Uterus (tissue), 4 donors: ENCODE measurements at places on chromosomes 7 and 10. TPM values are rescaled to one million over a fixed set of nuclear protein-coding genes. Genes with fewer than 3 reads are reported as not detected.
A peak's percentile ranks its signal among the peaks of the same experiment; 100 is the strongest.

Gene TWIST1
- 20.8 TPM for total RNA-seq

Gene OPALIN
- total RNA-seq, result not detected

Gene FRAT1
- 6.9 TPM for total RNA-seq

DNA sequence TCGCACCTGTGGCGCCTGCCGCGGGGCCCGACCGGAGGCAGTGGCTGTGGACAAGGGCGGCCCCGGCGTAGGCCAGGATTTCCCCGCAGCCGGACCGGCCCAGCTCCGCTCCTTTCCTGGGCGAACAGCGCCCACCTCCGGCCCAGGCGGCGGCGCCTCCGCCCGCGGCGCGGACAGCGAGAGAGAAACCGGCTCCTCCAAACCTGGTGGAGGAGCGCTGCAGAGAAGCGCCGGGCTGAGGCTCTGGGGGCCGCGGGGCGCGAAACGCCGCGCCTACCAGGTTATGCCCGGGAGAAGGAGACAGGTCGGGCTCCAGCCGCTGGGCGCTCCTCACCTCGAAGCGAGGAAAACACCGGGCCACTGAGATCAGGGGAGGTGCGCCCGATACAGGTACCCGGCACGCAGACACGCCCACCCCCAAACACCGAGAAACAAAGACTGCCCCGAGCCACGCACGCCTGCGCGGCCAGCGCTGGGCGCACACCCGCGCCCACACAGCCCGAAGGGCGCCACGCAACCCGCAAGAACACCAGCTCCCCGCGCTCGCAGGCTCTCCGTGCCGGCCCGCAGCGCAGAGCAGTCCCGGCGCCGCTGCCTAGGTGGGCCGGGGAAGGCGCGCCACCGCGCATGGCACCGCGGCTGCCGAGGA is 3.3 kb downstream of the GRID1 start:
- no peak overlapping the region for H3K27ac ChIP-seq
- H3K27me3 ChIP-seq, result no peaks in the 10 kb centered on the region
- H3K4me1 ChIP-seq, result no peaks in the 10 kb centered on the region
- H3K36me3 ChIP-seq, result no peaks in the 10 kb centered on the region

DNA sequence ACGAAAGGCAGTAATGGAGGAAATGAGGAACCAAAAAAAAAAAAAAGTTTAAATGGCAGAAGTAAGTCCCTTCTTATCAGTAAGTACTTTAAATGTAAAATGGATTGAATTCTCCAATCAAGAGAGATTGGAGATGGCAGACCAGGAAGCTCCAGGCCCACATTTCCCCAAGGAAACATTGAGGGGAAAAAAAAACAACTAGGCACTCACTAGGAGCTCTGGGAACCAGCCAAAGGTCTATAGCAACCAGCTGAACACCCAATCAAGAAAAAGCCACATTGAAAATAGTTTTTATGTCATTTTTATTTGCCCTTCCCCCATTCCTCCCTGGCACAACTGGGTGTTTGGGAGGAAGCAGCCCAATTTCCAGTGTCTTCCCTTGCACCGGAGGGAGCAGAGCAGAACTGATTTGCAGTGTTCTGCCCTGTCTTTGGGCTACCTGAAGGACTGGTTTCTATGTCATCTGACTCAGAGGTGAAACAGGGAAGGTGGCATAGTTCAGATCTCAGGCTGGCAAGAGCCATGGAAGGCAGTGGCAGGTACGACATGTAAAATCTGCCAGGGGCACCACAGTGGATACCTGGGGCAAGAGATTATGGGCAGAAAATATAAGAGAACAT is 121.9 kb downstream of the SMURF1 start:
- H3K27me3 ChIP-seq, result no peaks in the 10 kb centered on the region
- H3K4me3 ChIP-seq, result no peak overlapping the region
- H3K27ac ChIP-seq, result peak overlapping the region; percentile 9
- no peaks in the 10 kb centered on the region for H3K4me1 ChIP-seq
- no peaks in the 10 kb centered on the region for H3K36me3 ChIP-seq

Gene MLXIPL
- total RNA-seq, result 1.9 TPM

DNA sequence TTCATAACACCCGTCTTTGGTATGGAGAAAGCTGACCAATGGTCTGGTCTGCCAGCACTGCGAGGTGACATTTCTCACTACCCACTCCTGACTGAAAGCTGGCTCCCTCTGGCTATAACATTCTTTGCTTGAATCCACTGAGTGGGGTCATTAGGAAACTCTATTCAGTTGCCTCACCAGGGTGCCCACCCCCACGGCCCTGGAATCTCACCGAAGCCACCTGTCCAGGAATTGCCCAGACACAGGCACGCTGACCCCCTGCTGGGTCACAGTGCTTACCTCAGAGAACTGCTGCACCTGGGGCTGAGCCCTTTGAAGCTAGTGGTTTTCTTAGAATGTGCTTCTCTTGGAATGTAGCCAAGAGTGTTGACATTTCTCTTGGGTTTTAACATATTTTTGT is 28.6 kb downstream of the HECW1 start:
- no peak for DNase-seq
- no peak overlapping the region for H3K4me3 ChIP-seq
- no peaks in the 10 kb centered on the region for H3K27me3 ChIP-seq
- H3K27ac ChIP-seq, result no peak overlapping the region
- H3K4me1 ChIP-seq, result no peaks in the 10 kb centered on the region
- H3K36me3 ChIP-seq, result no peaks in the 10 kb centered on the region

DNA sequence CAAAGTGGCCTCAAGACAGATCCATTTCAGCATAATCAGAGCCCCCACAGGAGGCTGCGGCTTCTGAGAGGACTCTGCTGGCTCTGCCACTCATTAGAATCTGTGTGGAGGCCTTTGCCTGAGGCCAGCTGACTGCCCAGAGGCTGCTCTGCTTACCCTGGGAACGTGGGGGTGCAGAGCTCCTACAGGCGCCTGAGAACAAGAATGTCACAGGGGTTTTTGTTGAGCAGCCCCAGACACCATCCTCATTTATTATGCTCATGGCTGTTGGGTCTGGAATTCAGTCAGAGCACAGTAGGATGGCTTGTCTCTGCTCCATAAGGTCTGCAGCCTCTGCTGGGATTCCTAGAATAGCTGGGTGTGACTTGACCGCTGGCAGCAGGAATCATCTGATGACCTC is 101.8 kb upstream of the GDF10 start:
- H3K27me3 ChIP-seq, result no peaks in the 10 kb centered on the region
- H3K36me3 ChIP-seq, result no peaks in the 10 kb centered on the region
- DNase-seq, result no peak
- no peaks in the 10 kb centered on the region for H3K4me1 ChIP-seq
- H3K4me3 ChIP-seq, result no peak overlapping the region

DNA sequence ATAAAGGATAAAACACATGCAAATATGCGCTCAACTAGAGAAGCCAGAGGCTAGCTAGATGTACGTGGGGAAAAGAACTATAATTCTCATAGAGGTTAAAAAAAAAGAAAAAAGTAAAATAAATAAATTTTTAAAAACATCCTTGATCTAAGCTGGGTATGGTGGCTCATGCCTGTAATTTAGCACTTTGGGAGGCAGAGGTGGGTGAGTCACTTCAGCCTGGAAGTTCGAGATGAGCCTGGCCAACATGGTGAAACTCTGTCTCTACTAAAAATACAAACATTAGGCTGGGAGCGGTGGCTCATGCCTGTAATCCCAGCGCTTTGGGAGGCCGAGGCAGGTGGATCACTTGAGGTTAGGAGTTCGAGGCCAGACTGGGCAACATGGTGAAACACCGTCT is 18.6 kb upstream of the HSPA12A start:
- no peak for DNase-seq
- no peak overlapping the region for H3K27ac ChIP-seq
- H3K4me3 ChIP-seq, result no peak overlapping the region

Gene GRM8
- total RNA-seq, result 3.9 TPM

Gene SPDYE1
- not detected for total RNA-seq

Gene ADCYAP1R1
- total RNA-seq, result 3.8 TPM

DNA sequence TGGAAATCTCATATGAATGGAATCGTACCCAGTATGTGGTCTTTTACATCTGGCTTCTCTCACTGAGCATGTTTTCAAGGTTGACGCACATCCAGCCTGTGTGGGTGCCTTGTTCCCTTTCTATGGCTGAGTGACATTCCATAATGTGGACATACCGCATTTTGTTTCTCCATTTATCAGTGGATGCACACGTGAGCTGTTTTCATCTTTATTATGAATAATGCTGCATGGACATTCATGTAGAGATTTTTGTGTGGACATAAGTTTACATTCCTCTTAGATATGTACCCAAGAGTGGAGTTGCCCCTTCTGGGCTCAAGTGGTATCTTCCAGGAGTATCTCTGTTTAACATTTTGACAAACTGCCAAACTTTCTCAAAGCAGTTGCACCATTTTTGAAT is 1.3 kb upstream of the SCART1 start:
- no peak for DNase-seq
- H3K27ac ChIP-seq, result no peak overlapping the region
- no peaks in the 10 kb centered on the region for H3K4me1 ChIP-seq
- H3K36me3 ChIP-seq, result no peaks in the 10 kb centered on the region

- H3K4me3 ChIP-seq, result no peak overlapping the region
- H3K4me1 ChIP-seq, result no peaks in the 10 kb centered on the region
- no peak for DNase-seq
- H3K27ac ChIP-seq, result no peak overlapping the region
These were observed 16.3 kb upstream of the DNAAF5 start for GRCh38 chr7:710161-710560.

GRCh38 chr7:150345012-150345411 is 3.6 kb upstream of the RARRES2 start:
- DNase-seq, result no peak
- no peaks in the 10 kb centered on the region for H3K36me3 ChIP-seq
- no peaks in the 10 kb centered on the region for H3K4me1 ChIP-seq
- H3K4me3 ChIP-seq, result no peak overlapping the region
- H3K27ac ChIP-seq, result no peak overlapping the region
- H3K27me3 ChIP-seq, result no peaks in the 10 kb centered on the region

DNA sequence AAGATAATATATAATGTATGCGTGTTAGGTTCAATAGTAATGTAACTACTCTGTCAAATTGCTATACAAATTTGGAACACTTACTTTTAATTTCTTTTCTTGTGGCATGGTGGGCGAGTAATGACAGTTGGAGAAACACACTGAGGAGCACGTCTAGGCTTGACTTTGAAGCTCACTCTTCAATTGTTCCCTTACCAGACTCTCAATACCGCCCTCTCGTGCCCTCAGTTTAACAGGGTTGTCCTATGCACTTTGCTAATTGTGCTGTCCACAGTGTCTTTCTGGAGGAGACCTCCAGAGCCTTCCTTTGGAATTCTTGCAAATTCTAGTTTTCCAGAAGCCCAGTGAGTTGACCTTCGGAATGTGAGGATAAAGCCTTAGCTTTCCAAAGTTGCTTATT is 107.2 kb upstream of the RELN start:
- no peak overlapping the region for H3K27ac ChIP-seq
- no peaks in the 10 kb centered on the region for H3K27me3 ChIP-seq
- no peaks in the 10 kb centered on the region for H3K36me3 ChIP-seq
- H3K4me1 ChIP-seq, result no peaks in the 10 kb centered on the region
- H3K4me3 ChIP-seq, result no peak overlapping the region

- H3K36me3 ChIP-seq, result no peaks in the 10 kb centered on the region
- no peaks in the 10 kb centered on the region for H3K27me3 ChIP-seq
- no peak overlapping the region for H3K4me3 ChIP-seq
- peak; percentile 66 for DNase-seq
These were observed 4.6 kb upstream of the ZNF22 start for GRCh38 chr10:44995914-44996669.

DNA sequence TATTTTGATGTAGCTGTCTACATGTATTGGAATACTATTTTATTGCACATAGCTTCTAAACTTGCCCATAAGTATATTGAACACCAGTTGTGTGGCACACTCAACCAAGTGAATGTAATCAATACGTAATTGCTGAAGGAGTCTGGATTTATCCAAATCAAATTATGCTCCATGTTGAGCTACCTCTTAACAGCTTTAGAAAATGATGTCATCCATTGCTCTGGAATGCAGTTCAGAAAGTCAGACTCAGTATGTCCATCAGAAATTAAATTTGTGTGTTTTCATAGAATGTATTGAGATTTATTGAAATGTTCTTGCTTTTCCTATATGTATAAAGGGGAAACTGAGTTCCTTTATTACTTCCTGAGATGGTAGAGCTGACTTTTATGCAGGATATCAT is 25.0 kb upstream of the CCAR1 start:
- H3K27ac ChIP-seq, result no peak overlapping the region
- DNase-seq, result no peak
- H3K4me3 ChIP-seq, result no peak overlapping the region
- no peaks in the 10 kb centered on the region for H3K27me3 ChIP-seq
- H3K36me3 ChIP-seq, result no peaks in the 10 kb centered on the region
- H3K4me1 ChIP-seq, result no peaks in the 10 kb centered on the region

GRCh38 chr7:23467806-23468525 is 2.3 kb downstream of the IGF2BP3 start:
- H3K4me3 ChIP-seq, result no peak overlapping the region
- H3K27me3 ChIP-seq, result peaks cover 29% of the 10 kb centered on the region
- no peak overlapping the region for H3K27ac ChIP-seq
- peaks cover 16% of the 10 kb centered on the region for H3K4me1 ChIP-seq
- DNase-seq, result no peak

DNA sequence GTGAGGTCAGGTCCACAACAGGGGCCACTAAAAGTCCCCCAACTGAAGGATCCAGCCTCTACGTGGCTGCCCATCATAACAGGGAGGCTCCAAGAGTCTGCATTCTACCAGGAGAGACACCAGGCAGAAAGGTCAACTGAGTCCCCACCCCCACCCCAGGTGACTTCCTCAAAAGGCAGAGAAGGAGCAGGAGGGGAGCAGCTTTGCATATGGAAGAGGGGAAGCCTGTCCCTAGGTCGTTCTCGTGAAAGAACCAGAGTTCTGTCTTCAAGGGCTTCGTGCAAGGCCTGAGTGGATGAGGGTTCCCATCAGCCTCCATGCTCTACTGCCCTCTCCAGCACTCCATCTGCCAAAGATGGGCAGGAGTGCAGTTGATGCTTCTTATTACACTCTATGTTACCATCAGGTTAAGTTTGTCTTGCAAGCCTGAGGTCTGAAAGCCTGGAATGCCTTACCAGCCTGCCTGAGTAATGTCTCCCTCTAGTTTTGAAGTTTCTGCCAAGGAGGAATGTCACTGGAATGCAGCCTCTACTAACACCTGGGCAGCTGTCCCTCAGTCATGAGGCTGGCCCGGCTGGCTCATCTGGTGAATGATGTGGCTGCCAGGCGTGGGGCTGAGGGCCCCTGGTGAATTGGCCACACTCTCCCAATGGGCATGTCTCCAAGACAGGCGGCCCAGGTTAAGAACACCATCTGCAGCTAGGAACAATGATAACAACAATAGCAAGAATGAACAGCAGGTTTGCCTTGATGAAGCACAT is 54.3 kb upstream of the SMNDC1 start:
- H3K27ac ChIP-seq, result no peak overlapping the region
- no peak for DNase-seq
- H3K36me3 ChIP-seq, result no peaks in the 10 kb centered on the region
- no peaks in the 10 kb centered on the region for H3K27me3 ChIP-seq

- no peaks in the 10 kb centered on the region for H3K4me1 ChIP-seq
- no peak overlapping the region for H3K4me3 ChIP-seq
- H3K27me3 ChIP-seq, result no peaks in the 10 kb centered on the region
- DNase-seq, result no peak
- no peaks in the 10 kb centered on the region for H3K36me3 ChIP-seq
- H3K27ac ChIP-seq, result no peak overlapping the region
These were observed 34.8 kb downstream of the HIF1AN start for GRCh38 chr10:100570506-100570905.

GRCh38 chr10:3745521-3745920 is 39.5 kb downstream of the KLF6 start:
- no peaks in the 10 kb centered on the region for H3K36me3 ChIP-seq
- H3K4me3 ChIP-seq, result no peak overlapping the region
- no peaks in the 10 kb centered on the region for H3K27me3 ChIP-seq
- H3K27ac ChIP-seq, result no peak overlapping the region
- peaks cover 7% of the 10 kb centered on the region for H3K4me1 ChIP-seq
- no peak for DNase-seq

GRCh38 chr10:21208666-21209316 is 311.7 kb upstream of the NEBL start:
- no peak for DNase-seq
- no peaks in the 10 kb centered on the region for H3K4me1 ChIP-seq
- H3K36me3 ChIP-seq, result no peaks in the 10 kb centered on the region

Gene NEUROD6
- not detected for total RNA-seq

Gene KIN
- total RNA-seq, result 72.0 TPM
